ENCODE measurements at places on chromosomes 12 and 14. TPM values are rescaled to one million over a fixed set of nuclear protein-coding genes. Genes with fewer than 3 reads are reported as not detected.

DNA sequence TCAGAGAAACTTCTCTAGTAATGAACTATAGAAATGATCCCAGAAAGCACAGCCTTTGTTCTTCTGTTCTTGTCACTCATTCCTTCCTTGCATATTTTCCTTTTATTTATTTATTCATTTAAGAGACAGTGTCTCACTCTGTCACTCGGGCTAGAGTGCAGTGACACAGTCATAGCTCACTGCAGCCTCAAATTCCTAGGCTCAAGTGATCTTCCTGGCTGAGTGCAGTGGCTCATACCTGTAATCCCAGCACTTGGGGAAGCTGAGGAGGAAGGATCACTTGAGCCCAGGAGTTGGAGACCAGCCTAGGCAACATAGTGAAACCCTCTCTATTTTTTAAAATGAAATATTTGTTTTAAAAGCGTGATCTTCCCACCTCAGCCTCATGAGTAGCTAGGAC is 11.5 kb downstream of the TECPR2 start:
- H3K4me1 ChIP-seq, result no peaks in the 10 kb centered on the region
- no peaks in the 10 kb centered on the region for H3K27me3 ChIP-seq
- peaks cover 12% of the 10 kb centered on the region for H3K36me3 ChIP-seq
- no peak overlapping the region for H3K27ac ChIP-seq

GRCh38 chr12:131827961-131828534 is at the start of gene MMP17:
Gene MMP17 (plus strand): TSS chr12:131828393. CDS start chr12:131828495, 102 bp downstream.
- peaks cover 6% of the 10 kb centered on the region for H3K27me3 ChIP-seq
- peaks cover 15% of the 10 kb centered on the region for H3K4me1 ChIP-seq
- H3K27ac ChIP-seq, result no peak within 1 kb of the TSS
- H3K4me3 ChIP-seq, result peak within 1 kb of the TSS; percentile 70
- H3K36me3 ChIP-seq, result no peaks in the 10 kb centered on the region

DNA sequence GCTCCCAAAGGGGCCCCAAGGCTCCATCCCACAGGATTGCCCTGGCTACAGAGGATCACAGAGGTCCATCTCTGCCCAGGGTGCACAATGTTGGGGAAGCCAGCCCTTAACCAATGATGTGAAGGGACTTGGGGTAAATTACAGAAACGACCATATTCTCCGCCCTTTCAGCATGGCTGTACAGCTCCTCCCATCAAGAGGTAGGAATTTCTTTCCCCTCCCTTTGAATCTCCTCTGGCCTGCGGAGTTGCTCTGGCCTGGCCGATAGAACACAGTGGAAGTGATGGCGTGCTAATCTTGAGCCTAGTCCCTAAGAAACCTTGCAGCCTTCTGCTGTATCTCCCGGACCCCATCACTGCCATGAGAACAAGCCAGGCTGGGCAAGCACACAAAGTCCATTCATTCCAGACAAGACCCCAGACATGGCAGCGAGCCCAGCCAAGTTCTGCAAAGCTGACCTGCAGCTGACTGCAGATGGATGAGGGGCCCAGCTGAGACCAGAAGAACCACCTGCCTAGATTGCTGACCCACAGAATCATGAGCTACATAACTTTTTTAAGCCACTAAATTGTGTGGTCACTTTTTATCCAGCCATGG is 6.9 kb upstream of the IFI27 start:
- no peak overlapping the region for H3K4me3 ChIP-seq
- H3K27me3 ChIP-seq, result no peaks in the 10 kb centered on the region
- peaks cover 16% of the 10 kb centered on the region for H3K4me1 ChIP-seq

DNA sequence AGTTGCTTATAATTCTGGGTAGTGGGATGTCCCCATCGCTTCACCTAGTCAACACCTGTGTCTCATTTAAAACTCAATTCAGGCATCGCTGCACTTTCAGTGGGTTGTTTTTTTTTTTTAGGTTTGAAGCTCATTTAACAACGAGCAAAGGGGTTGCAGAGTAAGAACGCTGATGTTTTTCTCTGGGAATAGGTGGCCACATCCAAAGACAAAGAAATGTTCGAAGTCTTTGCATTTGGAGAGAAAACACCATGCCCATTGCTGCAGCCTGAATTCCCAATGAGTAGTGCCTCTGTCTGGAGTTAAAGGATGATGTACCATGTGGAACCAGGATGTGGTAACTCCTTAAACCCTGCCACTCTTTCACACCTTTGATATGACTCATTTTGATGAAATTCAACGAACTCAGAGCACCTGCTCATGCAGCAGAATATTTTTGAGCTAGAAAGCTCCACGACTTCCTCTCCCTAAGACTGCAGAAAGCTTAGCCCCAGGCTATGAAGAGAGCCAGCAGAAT is 35.1 kb upstream of the BATF start:
- H3K4me1 ChIP-seq, result no peaks in the 10 kb centered on the region
- H3K4me3 ChIP-seq, result no peak overlapping the region
- no peaks in the 10 kb centered on the region for H3K36me3 ChIP-seq
- peaks cover 10% of the 10 kb centered on the region for H3K27me3 ChIP-seq
- H3K27ac ChIP-seq, result no peak overlapping the region
- no peak for DNase-seq

- H3K27me3 ChIP-seq, result no peaks in the 10 kb centered on the region
- H3K4me3 ChIP-seq, result no peak overlapping the region
- H3K27ac ChIP-seq, result no peak overlapping the region
- DNase-seq, result no peak
- H3K36me3 ChIP-seq, result no peaks in the 10 kb centered on the region
These were observed 472.3 kb upstream of the SOX5 start for GRCh38 chr12:24421759-24422158.

GRCh38 chr12:106585521-106586277 is 2.9 kb downstream of the RFX4 start:
- no peak overlapping the region for H3K4me3 ChIP-seq
- peak; percentile 29 for DNase-seq
- H3K36me3 ChIP-seq, result no peaks in the 10 kb centered on the region
- H3K27ac ChIP-seq, result no peak overlapping the region

DNA sequence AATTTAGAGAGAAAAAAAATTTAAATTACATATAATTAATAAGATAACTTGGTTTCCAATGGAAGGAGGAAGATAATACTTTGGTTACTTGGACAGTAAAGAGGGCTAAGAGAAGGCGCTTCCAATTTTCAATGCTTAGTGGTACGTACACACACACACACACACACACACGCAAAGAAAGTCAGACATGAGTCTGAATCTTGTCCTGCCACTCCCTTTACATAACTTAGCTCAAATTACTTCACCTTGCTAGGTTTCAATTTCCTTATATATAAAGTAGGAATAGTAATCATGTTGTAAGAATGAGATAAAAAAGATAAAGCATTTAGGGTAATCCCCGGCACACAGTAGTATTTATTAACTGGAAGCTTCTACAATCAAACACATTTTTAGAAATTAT is 39.7 kb upstream of the VCPKMT start:
- DNase-seq, result no peak
- no peaks in the 10 kb centered on the region for H3K27me3 ChIP-seq
- H3K4me1 ChIP-seq, result no peaks in the 10 kb centered on the region
- H3K27ac ChIP-seq, result no peak overlapping the region
- no peak overlapping the region for H3K4me3 ChIP-seq
- H3K36me3 ChIP-seq, result peaks cover 26% of the 10 kb centered on the region

The HOXC10 gene
- 9.7 TPM for total RNA-seq

The KRT78 gene
- total RNA-seq, result not detected

The RAD51B gene
- total RNA-seq, result 22.4 TPM

The STON2 gene
- 49.6 TPM for total RNA-seq

The OLR1 gene
- total RNA-seq, result under 0.01 TPM

The SLC7A8 gene
- total RNA-seq, result 4.3 TPM

Data from osteoblast (primary cell).